NCI-H187 treated with DMSO at 0.1 percent for 48 hours (cell line): ENCODE measurements at places on chromosomes 13 and 19.

GRCh38 chr19:30647891-30648720, 275.9 kb downstream of the ZNF536 start:
- DNase-seq = no peak

DNA sequence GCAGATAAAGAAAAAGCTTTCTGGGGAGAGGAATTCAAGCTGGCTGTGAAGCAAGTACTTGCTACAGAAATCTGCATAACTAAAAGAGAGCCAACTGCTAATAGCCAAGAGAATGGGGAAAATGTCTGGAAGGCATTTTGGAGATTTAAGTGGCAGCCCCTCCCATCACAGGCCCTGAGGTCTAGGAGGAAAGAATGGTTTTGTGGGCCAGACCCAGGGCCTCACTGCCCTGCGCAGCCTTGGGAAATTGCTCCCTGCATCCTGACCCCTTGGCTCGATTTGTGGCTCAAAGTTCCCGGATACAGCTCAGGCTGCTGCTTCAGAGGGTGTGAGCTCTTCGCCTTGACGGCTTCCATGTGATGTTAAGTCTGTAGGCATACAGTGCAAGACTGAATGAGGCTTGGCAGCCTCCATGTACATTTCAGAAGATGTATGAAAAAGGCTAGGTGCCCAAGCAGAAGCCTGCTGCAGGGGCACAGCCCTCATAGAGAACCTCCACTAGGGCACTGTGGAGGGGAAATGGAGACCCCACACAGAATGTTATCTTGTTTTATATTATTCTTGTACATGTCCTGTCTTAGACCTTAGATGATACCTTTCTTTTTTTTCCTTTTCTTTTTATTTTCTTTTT, 34.4 kb downstream of the MZT1 start:
- DNase-seq = no peak

GRCh38 chr19:57317503-57317902, 2.8 kb upstream of the ZNF543 start:
- DNase-seq = no peak

DNA sequence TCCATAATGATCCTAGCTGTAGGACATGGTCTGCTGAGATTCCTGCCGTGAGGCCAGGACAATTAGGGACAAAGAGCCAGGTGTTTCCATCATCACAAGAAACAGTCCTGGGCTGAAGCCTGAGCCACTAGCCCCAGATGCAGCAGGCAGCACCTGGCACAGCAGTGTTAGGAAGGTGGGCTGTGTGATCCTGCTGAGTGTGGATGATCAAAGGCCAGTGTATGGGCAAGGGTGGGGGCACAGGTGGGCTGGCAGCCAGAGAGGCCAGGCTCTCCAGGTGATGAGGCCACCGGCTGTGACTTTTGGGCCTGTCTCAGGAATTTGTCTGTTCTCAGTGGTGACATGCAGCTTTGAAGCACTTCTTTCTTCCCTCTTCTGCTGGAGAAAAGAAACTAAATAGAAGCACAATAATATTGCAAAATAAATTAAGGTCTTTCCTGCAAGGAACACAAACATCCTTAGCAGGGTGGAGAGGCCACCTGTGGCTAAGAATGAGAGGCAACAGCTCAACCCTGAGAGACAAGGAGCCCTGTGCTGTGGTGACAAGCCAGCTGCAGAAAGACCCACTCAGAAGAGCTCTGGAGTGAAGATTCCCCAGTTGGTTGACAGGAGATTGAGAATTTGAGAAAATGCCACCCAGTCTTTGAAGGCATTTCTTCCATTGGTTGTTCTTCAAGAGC, 127.6 kb downstream of the KATNAL1 start:
- peak; percentile 64 for DNase-seq

DNA sequence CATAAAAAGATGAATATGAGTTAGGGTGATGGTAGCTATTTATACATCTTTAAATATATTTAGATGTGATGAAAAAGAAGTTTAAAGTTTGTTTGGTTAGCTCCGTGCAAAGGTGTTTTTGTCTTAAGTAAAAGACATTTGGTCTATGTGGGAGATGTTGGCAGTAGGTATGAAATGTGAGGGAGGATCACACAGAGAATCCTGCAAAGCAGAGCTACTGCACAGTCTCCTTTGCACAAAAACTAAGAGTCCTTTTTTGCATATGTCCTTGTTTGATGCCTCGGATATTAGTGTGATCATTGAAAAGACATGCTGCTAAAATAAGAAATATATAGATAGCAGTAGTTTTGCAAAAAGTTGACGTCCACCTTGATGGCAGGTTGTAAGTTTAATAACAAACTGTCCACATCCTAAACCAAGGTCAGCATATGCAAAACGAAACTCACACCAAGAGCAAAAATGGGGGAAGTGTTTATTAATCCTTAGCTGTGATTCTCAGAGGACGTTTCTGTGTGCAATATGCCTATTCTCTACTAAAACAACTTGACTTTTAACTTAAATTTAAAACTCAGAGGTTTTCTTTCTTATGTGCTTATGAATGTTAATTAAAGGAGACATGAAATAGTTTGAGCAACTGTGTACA, 870.1 kb downstream of the PCDH9 start:
- no peak for DNase-seq

GRCh38 chr13:111541752-111542529, 221.5 kb downstream of the TEX29 start:
- no peak for DNase-seq

DNA sequence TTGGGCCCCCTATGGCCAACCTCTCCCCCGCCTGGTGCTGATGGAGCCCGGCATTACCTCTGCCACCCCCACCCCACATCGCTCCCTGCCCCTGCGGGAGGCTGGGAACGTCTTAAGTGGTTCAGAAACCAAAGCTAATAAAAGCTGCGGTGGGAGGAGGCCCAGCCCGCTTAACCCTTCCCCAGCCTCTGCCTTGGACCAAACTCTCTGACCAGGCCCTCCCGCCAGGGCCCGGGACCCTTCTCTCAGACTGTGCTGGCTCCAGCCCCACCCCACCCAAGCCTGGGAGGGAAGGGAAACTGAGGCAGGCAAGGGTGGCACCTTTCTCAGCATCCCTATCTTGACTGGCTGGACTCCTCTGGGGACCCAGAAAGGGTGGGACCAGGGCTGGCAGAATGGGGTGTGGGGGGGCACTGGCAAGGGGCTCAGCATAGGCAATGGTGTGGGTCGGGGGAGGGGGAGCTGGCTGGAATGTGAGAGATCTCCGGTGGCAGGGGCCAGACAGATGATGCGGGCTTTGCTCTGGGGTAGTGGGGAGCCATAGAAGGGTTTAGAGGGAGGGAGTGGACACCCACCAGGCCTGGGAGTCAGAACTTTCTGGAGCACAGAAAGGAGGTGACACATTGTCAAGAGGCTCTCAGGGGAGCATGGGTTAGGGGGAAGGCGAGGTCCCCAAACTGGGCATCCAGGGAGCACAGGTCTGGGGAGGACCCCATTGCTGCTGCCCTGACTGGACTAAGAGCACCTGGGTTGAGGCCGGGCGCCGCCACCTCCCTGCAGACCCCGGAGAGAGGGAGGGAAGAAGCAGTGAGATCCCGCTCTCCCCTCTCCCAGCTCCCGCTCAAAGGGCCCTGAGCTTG, 21.9 kb downstream of the SMIM24 start:
- DNase-seq = no peak

DNA sequence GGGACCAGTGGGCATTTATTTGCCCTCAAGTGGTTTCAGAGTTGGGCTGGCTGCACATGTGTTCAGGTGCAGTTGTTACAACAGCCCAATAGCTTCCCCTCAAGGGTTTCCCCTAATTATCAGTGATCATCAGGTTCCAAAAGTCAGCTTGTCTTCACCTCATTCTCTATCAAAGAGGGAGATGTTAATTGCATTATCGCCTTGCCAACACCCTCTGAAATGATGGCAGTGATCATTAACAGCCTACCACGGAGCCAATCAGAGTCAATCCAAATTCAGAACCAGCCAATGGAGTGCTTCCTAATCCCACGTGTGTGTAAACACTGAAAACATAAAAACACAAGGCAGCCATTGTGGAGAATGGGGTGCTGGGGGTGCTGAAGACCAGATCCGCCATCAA, 248.4 kb upstream of the ZNF507 start:
- no peak for DNase-seq

GRCh38 chr19:17183858-17184321, 31.3 kb upstream of the USE1 start:
- no peak for DNase-seq

- DNase-seq = no peak
Observed at GRCh38 chr19:44731622-44732021, 16.9 kb upstream of the BCL3 start.

DNA sequence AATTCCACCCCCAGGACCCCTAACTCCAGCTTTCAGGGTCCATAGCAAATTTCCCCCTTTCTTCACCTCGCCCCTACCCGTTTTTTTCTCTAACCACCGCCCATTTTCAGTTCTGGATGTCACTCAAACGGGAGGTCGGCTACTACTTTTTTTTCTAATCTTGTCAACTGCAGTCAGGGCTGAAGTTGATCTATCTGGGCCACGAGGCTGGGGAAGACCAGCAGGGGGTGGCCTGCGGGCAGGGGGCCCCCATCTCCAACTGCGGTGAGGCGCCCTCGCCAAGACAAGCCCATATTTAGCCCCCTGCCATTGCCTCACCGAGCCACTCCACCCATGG, 748 bp downstream of the LHFPL6 start:
- DNase-seq = no peak

DNA sequence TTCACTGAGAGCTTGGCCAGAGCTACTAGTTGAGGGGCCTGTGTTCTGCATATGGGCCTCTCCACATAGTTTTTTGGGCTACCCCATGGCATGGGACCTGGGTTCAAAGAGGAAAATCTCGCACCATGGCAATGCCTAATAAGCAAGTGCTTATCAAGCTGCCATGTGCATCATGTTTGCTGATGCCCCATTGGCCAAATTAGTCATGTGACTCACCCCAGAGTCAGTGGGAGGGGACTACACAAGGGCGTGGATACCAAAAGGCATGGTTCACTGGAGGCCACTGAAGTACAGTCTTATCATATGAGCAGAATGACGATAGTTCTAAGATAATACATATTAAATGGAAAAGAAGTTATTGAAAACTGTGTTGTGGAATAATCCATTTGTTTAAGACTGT, 214.8 kb downstream of the LMO7 start:
- DNase-seq = no peak

DNA sequence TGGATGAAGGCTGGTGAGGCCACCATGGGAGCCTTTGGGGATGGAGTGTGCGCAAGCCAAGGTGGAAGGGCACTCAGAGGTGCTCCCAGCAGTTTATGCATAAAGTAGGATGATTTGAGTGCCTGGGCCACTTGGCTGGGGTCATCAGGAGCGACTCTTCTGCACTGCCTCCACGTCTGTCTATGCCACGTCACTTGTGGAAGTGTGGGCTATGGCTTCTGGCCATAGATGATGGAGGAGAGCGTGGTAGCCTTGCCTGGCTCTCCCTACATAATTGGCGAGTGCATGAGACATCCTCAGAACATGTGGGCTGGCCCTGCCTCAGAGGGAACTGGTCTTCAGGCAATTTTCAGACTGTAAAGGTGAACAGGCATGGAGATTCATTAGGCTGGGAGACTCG, 182.9 kb downstream of the TEX29 start:
- DNase-seq = no peak

- DNase-seq = no peak
Observed at GRCh38 chr19:38451036-38451435, 17.5 kb downstream of the RYR1 start.

DNA sequence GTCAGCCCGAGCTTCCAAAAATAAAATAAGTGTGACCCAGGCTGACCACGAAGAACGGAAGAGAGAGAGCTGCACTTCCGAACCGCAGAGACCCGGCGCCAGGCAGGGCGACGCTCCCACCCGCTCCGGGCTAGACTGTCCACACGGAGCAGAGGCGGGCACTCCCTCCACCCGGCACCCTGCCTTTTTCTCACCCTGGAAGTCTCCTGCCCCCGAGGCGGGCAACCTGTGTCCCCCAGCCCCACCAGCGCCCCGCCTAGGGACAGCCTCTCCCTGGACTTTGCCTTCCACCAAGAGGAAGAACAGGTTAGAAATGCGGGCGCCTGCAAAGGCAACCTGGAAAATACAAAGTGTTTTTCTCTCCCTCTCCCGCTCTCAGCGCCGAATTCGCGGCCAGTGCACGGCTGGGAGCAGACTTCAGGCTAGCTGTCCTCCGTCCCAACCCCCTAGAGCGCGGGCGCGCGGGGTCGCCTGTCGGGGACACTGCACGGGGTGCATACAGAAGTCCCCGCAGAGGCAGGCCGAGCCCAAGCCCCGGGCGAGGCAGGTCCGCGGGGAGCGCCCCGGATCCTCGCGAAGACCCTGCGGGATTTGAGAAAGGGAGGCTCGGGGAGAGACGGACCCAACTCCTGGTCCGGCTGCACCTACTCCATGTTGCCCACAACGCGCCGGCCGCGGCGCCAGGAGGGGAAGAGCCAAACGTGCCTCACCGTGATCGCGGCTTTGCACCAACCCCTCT, 845 bp downstream of the SPRY2 start:
- no peak for DNase-seq

DNA sequence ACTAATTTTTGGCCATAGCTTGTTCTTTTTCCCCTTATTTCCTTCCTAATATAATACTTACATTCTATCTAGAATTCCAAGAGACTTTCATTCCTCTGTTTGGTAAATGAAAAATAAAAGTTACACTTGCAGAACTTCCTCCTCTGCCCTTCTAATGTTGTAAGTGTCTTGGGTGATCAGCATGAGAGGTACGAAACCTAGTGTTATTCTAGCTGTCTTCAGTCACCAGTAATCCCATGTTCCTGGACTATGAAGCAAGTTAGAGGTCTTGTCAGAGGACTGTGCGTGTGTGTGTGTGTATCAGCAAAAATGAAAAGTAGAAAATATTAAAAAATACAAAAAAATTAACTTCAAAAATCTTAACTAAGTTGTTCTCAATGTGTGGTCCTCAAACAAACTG, 307.0 kb downstream of the SPRY2 start:
- no peak for DNase-seq

- peak; percentile 45 for DNase-seq
Observed at GRCh38 chr13:48975856-48976575, at the start of gene FNDC3A. Gene FNDC3A, plus strand, starts transcription at chr13:48975912. Its CDS starts 30,279 bp downstream, at chr13:49006191.

DNA sequence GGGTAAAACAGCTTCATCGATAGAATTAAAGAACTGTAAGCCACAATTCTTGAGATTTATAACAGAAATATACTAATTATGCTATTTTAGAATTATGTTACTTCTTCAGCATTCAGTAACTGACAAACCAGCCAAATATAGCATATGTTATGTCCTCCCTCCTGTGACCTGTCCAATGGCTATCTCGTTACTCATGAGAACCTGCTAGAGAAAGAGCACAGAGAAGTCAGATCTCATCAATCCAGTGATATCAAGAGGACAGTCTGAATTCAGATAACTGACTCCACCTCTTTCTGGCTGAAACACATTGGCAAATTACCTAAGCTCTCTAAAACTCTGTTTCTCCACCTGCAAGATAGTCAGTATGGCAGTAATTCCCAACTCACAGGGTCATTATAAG, 170.4 kb downstream of the FGF14 start:
- DNase-seq = no peak

- no peak for DNase-seq
Observed at GRCh38 chr13:106332621-106333020, 202.8 kb downstream of the EFNB2 start.
